Omental fat pad (tissue), 4 donors: ENCODE measurements at places on chromosomes 1 and 21. TPM values are rescaled to one million over a fixed set of nuclear protein-coding genes. Genes with fewer than 3 reads are reported as not detected.

DNA sequence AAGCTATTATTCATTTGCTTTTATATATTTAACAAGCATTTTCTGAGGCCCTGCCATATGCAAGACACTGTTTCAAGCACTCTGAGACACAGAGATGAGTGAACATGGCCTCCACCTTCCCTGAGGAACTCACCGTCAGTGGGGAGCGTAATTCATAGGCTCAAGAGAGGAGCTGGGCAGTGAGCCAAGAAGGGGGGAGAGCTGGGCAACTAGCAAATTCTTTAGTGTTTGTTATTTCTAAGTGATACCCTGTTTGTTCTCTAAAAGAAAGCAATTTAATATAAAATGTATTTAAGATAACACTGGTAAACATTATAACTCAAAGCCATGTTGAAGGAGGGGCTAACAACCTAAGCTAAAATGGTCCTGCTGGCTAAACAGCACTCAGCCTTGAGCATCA is 119.2 kb upstream of the NGF start:
- no peak for DNase-seq

DNA sequence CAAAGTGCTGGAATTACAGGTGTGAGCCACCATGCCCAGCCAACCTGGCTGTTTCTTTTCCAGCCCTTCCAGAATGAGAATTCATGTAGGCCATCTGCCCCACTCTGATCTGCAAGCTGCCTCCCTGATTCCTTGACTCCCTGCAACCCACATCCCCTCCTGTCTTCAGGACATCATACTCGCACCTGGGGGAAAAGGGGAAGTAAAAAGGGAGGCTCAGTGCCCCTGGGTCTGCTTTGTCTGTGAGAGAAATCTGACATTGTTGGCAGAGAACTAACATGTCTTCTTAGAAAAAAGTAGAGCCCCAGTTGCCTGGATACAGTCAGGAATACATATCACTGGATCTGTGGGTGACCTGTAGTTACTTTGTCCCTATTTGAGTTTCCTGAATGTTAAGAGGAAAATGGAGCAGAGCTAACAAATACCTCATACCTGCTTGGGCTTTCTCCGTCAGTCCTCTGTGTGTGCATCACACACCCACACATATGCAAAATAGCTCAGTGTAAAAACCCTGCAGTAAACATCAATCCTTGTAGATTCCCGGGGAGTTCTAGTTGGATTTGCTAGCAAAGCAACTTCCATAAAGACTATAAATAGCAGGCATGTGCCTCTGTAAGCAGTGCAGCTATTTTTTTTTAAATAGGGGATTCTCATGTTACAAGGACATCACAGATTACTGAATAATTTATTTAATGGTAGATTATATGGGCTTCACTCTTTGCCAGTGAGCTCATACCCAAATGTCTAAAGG is 62.9 kb downstream of the TEX35 start:
- DNase-seq = no peak

- DNase-seq = no peak
Measured at GRCh38 chr1:101365186-101365585, 128.4 kb downstream of the S1PR1 start.

DNA sequence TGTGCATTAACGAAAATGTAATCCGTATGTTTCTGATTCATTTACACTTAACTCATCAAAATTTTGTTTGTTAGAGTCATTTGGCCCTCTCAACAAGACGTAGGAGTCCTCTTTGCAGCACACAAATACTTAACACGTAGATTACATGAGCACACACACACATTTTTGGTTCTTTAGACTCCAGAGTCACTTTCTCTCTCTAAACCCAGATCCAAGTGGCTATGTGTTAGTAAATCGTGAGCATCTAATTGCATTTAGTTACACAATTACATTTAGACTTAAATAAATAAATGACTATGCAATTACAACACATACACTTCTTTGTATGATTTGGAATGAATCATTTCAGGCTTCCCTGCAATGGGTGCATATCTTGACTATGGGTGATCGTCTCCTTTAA is 109.0 kb upstream of the GREM2 start:
- DNase-seq = no peak

GRCh38 chr1:96425382-96426129 is 296.0 kb upstream of the PTBP2 start:
- DNase-seq = no peak

DNA sequence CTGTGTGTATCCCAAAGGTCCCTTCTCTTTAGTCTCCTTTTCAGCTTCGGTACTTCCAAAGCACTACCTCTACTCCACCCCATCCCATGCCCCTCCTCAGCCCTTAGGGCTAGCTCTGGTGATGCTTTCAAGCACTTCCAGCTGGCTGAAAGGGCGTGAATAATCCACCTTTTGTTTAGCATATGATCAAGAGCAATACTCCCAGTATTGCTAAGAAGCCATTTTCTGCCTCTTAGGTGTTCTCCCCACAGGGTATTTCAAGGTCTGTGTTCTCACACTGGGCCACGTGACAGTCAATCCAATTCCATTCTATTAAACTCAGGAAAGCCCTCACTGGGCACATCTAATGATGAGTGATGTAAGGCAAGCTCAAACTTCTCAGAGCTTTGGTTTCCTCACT is 298.5 kb upstream of the PROX1 start:
- no peak for DNase-seq

DNA sequence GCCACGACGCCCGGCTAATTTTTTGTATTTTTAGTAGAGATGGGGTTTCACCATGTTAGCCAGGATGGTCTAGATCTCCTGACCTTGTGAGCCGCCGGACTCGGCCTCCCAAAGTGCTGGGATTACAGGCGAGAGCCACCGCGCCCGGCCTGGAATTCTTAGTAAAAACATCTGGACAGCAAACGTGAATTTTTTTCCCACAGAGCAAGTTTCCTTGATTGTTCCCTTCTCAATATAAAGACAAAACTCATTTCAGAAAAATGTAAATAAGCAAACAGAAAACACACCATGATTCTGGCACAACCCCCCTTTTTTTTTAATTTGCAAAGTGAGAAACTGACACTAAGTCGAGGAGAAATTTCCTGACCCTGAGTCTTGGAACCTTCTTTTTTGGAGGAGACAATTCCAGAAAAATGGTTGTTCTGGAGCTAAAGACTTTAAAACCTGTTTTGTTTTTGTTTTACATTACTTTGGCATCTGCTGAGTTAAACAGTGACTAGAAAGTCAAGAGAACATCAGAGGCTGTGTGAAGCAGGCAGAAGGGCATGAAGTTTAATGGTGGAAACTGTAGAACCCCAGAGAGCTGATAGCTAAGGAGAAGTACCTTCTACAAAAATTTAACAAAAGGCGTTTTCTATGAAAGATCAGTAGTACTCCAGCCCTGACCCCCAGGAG is 10.3 kb upstream of the HMGCS2 start:
- DNase-seq = no peak

DNA sequence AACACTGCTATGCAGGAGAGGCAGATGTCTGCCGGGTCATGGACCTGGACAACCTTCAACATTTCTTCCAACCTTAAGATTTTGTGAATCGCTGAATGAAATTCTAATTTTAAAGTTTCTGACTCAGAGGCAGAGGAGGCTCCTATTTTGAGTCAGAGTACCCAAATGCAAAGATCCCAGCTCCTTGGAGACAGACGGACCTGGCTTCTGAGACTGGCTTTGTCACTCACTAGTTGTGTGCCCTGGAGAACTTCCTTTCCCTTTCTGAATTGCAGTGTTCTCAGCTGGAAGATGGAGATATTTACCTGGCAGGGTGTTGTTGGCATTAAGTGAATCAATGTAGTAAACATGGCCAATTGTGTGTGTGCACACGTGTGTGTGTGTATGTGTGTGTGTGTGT is 51.9 kb downstream of the IER5 start:
- DNase-seq = no peak

- DNase-seq = no peak
Measured at GRCh38 chr1:228378090-228378872, 28.4 kb downstream of the TRIM11 start.

DNA sequence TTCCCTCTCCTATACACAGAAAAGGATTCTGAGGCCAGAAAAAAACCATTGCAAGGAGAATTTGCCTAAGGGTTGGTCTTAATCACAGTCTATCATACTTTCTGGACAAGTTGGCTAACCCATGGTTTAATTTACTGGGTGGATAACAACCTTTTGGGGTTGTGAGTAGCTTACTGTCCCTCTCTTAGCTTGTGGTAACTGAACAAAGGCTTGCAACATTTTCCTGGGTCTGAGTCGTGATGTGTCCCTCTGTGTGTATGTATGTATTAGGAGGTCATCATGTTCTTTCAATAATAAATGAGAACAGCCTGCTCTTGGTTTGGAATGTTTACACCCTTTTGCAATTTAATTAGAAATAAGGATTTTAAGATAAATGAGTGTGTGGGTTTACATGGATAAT is 36.7 kb downstream of the PAPPA2 start:
- no peak for DNase-seq

GRCh38 chr1:72284348-72285073 is 2.2 kb upstream of the NEGR1 start:
- no peak for DNase-seq

DNA sequence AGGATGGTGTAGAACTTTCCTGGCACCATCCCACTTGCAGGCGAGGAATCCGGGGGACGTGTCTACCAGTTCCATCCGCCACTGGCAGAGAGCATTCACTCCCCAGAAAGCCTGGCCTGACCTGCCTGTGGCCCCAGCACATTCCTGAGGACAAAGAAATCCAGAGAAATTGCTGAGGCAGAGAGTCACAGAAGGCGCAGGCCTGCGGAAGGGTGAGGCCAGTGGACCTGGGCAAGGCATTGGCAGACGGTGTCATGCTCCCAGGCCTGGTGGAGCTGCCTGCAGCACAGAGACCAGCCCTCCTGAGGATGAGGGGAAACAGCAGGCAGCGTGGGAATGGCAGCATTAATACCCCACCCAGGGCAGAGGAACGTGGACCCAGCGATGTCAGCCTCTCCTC is 81.2 kb upstream of the F3 start:
- no peak for DNase-seq

DNA sequence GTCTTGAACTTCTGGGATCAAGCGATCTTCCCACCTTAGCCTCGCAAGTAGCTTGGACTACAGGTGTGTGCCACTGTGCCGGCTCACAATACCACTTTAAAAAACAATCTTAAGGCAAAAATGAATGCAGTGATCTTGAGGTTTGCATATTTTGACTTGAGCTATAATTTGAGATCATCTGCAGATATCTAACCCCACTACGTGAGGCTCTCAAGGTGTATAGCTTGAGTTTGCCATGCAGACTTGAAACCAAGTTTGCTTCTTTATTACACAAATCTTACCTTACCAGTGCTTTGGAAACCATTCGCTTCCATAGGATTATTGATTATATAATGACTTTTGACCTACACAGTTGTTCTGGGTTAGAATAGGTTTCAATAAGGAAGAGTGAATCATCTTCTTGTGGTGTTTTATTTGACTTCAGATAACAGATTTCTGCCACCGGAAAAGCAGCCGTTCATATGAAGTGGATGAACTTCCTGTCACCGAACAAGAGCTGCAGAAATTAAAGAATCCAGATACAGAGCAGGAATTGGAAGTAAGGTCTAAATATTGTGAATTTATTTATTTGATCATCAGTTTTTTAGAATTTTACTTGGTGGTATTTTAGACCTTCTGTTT is 155.1 kb downstream of the VPS13D start:
- no peak for DNase-seq

DNA sequence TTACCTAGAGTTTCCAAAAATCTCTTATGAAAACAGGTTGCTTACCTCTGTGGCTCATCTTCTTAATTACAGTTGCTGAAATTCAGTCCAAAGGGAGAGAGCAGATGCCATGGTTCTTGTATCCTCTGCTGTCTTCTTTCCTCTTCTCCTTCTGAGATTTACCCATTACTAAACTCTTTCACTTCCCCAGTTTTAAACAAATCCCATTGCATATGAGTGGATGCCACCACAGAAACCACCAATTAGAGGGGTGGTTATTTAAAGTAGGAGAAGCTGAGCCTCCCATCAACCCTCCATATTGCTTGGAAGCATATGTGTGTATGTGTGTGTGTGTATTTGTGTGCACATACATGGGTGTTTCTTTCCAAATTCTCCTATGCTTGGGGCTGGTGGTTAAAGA is 128.5 kb upstream of the KCNK1 start:
- DNase-seq = no peak

DNA sequence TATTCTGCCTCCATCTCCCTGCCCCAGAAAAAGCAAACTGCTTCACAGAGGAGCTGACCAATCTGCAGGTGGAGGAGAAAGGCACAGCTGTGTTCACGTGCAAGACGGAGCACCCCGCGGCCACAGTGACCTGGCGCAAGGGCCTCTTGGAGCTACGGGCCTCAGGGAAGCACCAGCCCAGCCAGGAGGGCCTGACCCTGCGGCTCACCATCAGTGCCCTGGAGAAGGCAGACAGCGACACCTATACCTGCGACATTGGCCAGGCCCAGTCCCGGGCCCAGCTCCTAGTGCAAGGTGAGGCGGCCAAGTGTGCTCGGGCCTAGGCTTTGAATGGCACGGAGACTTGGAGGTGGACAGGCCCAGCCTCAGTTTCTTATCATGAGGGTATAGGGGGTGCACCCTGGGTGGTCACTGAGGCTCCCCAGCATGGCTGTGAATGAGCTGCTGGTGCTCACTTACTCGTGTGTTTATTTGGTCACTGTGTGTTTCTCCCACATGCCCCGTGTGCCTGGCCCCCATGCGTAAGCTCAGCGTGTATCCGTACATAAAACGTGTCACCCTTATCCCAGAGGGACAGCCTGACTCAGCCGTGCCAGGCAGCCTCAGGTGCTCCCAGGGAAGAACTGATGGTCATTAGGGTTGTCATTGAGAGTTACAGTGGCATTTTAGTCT is 75.8 kb downstream of the OBSCN start:
- no peak for DNase-seq

DNA sequence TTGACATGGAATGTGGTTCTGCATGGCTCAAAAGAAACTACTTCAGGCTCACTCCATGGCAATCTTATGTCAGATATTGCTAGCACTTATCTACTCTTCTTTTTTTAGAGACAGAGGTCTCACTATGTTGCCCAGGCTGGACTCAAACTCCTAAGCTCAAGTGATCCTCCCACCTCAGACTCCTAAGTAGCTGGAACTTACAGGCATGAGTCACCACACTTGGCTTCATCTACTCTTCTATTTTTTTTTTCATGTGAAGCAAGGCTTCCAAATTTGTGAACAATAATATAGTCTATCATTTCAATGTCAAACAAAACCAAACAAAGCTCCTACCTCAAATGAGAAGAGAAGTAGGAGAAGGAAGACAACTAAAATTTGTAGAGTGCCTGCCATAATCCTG is 7.5 kb upstream of the PSEN2 start:
- DNase-seq = no peak

The S100A9 gene
- 674 TPM for total RNA-seq

The DCST1 gene
- not detected for total RNA-seq

The AIRE gene
- 0.12 TPM for total RNA-seq

The PLA2G2D gene
- not detected for total RNA-seq

The FMO4 gene
- total RNA-seq = 7.9 TPM

The AMPD1 gene
- not detected for total RNA-seq

The BCAN gene
- total RNA-seq = not detected
